ENCODE measurements at places on chromosomes 7 and 10.

- DNase-seq: no peak
Measured at GRCh38 chr7:38185395-38186307, 7.6 kb downstream of the STARD3NL start.

- no peak for DNase-seq
Measured at GRCh38 chr7:73532224-73532623, 10.1 kb upstream of the BAZ1B start.

GRCh38 chr7:132097550-132098134, 478.6 kb downstream of the PLXNA4 start:
- DNase-seq: no peak

GRCh38 chr10:35042783-35043182, 47.4 kb downstream of the CUL2 start:
- DNase-seq: no peak

DNA sequence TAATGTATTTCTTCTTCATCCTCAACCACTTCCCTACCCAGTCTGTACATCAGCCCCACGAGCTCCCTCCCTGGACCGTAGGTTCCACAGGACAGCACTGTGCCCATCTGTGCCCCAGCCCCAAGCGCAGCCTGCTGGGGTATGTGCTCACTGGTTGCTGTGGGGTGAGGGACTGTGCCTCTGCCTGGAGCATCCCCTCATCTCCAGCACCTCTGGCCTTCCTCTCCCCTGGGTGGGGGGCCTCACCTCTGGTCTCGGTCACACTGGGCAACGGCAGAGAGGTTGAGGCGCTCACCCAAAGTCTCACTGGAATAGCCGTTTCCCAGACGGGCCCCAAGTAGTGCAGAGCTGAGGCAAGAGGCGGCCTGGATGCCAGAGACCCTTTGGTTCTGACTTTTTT, 1.5 kb upstream of the PRKAR1B start:
- DNase-seq: no peak

- DNase-seq: no peak
Measured at GRCh38 chr10:61063901-61064300, 119.9 kb upstream of the RHOBTB1 start.

GRCh38 chr7:39384386-39384785, 181.8 kb upstream of the YAE1 start:
- DNase-seq: no peak

- DNase-seq: no peak
Measured at GRCh38 chr10:4270116-4270515, 485.1 kb upstream of the KLF6 start.

- DNase-seq: peak; percentile 53
Measured at GRCh38 chr7:35648367-35648766, 46.6 kb downstream of the HERPUD2 start.

- DNase-seq: no peak
Measured at GRCh38 chr10:58696736-58697135, 184.1 kb downstream of the BICC1 start.

GRCh38 chr7:86925221-86925620, 134.2 kb downstream of the ELAPOR2 start:
- no peak for DNase-seq

DNA sequence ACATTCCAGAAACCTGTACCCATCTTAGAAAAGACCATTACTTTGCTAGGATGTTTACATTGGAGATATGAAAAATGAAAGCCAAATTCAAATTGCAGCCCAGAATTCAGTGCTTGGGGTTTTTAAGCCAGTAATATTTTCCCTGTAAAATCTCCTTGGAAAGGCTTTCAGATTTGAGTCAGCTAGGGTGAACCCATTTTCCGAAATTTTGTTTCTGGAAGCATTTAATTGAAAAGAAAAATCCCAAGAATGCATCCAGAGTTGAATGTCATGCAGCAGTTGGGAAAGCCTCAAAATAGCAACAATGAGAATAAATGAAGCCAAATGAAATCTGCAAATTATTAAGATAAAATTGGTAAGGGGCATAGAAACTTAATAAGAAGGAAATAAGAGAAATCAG, 106.4 kb downstream of the BMPER start:
- no peak for DNase-seq

DNA sequence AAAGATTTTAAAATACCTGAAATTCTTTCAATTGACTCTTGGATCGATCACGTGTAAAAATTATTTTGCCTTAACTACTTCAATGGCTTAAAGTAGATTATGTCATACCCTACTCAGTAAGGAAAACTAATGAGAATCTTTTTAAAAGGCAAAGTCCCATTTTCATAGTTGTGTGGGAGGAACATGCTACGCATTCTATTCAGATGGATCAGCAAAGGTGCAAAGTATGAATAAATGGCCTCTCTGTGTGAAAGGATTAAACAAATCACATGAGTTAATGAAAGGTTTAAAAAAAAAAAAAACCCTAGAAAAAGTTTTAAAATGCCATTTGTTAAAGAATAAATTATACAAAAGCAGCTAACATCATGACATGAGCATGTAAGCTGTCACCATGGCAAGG, 77.1 kb downstream of the ENO4 start:
- DNase-seq: no peak

Data from left lobe of liver (tissue), 2 donors.